Right lung (tissue), 10 donors: ENCODE measurements at places on chromosomes 16 and 17.

DNA sequence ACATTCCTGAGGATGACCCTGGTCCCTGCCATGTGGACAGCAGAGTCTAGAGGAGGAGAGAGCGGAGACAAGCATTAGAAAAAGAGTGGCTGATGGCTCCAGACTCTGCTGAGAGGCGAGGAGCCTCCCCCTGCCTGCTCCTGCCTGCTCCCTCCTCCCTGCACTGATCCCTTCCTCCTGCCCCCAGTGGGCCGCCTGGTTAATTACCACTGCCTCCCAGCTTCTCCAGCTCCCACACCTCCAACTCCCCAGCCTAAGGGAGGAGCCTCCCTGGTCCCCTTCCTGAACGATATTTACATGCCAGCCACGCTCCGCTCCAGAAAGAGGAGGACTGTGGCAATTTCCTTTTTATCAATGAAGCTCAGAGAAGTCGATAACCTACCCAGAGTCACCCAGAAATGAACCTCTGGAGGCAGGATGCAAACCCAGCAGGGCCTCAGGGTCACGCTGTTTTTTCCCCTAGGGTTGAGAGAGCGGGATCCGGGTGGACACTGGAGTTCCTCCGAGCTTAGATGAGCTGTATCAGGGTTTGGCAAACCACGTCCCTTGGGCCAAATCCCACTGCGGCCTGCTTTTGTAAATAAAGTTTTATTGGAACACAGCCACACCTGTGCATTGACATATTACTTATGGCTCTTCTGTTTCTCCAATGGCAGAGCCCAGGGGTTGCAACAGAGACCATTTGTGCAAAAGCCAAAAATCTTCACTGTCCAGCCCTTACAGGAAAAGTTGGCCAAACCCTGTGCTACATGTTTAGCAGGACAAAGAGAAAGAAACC is 27.1 kb upstream of the JPH3 start:
- DNase-seq, result no peak

- DNase-seq, result peak; percentile 69
Observed at GRCh38 chr16:54473226-54473993, 186.8 kb upstream of the IRX3 start.

DNA sequence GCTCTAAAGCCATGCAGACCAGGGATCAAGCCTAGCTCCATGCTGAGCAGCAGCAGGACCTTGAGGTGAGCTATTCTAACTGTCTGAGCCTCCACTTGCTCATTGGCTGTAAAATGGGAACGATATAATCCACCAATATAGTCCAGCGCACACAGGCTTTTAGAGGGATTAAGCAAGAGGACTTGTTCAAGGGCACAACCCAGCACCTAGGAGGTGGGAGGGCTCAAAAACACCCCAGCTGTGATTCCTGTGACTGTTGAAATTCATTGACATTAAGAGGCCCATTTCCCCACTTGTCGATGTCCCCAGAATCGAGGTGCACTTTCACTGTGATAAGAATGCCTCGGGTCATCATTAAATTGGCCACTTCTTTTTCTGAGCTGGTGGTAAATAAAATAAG is 4.1 kb downstream of the USH1G start:
- DNase-seq, result no peak

DNA sequence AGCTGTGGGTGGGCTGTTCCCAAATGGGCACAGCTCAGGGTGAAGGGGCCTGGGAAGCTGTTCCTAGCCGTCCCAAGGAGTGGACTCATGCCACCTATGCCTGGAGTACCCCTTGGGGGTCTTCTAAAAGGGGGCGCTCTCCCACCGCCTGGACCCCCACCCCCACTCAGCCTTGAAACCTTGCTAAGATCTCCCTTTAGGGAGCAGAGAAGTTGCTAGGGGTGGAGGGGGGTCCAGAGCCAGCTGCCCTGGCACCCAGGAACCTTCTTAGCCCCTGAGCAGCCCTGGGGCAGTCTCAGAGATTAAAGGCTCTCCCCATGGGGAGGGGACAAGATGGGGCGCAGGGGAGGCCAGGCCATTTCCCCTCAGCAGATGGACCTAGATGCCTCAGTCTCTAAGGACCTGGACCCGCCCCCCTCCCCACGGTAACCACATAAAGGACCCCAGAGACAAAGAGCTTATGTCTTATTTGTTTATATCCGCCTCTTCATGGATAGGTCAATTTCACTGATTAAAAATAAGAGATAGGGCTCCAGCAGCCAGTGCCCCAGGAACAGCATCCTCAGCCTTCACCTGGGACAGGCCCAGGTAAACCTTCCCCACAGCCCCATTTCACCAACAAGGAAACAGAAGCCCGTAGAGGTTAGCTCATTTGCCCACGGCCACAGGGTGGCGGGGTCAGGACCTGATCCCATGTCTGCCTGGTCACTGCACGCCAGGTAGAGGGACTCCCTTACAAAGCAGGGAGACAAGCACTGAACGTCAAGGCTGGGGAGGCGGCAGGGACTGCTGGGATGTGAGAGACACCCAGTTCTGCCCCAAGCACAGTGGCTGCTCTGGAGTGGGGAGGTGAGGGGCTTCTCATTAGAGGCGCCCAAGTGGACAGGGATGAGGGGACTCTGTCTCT is 3.4 kb downstream of the MTSS2 start:
- DNase-seq, result no peak

- DNase-seq, result no peak
Observed at GRCh38 chr16:82055728-82056549, 20.9 kb downstream of the HSD17B2 start.

GRCh38 chr16:16992975-16993765 is 477.6 kb downstream of the XYLT1 start:
- no peak for DNase-seq

- DNase-seq, result no peak
Observed at GRCh38 chr16:84505249-84506187, 1.1 kb upstream of the MEAK7 start.

DNA sequence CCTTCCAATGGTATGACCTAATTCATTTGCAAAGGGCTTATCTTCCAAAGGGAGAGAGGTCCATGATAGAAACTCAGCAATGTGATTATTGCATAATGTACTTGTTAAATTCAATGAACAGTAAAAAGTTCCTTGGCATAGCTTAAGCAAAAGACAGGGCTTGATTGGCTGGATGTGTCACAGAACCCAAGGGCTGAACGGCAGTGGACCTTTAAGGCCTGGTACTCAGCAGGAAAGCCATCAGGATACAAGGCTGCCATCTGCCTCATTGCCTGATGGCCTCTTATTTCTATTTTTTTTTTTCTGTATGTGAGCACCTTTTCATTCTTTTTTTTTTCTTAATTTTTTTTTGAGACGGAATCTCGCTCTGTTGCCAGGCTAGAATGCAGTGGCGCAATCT is 208.9 kb upstream of the WSCD1 start:
- no peak for DNase-seq

- no peak for DNase-seq
Observed at GRCh38 chr17:16354585-16354984, 1.3 kb upstream of the CENPV start.

GRCh38 chr16:22007159-22007508 is 777 bp upstream of the MOSMO start:
- DNase-seq, result no peak

DNA sequence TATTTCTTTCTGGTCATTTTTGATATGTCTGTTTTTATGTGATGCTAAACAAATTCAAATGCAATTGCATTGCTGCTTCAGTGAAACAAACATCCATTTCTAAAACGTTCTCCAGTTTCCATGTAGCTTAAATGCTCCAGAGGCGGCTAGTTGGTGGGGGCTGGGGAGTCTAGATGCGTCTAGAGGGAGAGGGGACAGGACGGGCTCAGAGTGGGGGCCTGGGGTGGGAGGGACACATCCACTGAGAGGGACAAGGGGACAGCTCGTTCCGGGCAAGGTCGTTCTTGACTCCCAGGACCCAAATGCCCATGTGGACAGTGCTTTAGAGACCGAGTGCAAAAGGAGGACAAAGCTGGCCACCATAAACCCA is 102.3 kb downstream of the FOXL1 start:
- no peak for DNase-seq

GRCh38 chr17:44260296-44260695 is 7.6 kb downstream of the SLC4A1 start:
- no peak for DNase-seq

DNA sequence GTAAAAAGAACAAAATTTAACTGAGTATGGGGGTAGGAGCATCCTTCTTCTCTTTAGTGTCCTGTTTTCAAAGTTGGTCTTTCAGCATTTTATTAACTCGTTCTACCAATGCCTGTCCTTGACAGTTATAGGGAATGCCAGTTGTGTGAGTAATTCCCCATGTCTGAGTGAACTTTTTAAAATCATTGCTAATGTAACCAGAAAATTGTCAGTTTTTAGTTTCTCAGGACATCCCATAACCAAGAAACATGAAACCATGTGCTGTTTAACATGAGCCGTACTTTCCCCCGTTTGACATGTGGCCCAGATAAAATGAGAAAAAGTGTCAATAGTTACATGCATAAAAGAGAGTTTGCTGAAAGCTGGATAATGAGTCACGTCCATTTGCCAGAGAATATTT is 71.4 kb upstream of the ARL4D start:
- no peak for DNase-seq

GRCh38 chr16:73599351-73599750 is 551.4 kb upstream of the ZFHX3 start:
- peak; percentile 61 for DNase-seq

- DNase-seq, result no peak
Observed at GRCh38 chr16:2992383-2993081, 12.3 kb upstream of the PKMYT1 start.

DNA sequence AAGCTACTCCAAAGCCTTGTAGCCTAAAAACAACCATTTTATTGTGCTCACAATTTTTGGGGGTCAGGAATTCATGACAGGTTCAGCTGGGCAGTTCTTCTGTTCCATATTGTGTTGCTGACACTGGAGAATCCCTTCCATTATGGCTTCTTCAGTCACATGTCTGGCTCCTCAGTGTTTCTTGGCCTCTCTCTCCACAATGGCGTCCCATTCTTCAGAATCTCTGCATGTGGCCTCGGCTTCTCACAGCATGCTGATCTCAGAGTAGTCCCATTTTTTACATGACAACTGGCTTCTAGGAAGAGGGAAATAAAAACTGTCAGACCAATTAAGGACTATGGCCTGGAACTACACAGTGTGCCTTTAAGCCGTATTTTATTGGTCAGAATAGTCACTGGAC is 49.7 kb downstream of the NF1 start:
- DNase-seq, result no peak

DNA sequence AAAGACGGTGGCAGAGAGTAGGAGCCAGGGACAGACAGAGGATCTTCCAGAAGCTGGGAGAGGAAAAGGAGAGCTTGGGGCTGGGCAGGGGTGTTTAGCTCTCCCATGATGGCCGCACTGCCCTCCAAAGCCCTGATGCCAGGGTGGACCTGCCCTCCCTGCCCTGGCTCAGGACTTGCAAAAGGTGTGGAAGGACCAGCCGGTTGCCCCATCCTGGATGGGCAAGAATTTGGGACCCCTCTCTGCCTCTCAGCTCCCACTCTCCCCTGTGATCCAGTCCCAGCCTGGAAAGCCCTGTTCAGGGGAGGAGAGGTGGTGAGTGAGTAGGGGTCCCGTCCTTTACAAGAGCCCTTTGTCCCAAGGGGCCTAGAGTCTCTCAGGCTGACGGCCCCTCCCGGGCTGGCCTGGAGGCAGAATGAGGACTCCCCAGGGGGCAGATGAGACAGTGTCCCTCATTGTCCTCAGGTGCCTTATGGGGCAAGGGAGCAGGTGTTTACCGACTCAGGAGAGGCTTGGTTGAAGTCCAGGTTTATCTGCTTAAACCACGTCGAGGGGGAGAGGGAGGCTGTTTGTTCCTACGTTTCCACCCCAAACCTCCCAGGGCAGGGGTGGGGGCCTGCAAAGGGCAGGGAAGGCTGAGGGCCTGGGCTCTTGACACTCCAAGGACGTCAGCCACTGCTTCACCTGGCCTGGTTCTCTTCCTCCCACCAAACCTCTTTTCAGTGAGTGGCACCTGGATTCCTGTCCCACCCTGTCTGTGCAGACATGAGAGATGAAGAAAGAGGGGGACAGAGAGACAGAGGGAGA is 19.3 kb upstream of the ITGA3 start:
- DNase-seq, result no peak

- peak; percentile 36 for DNase-seq
Observed at GRCh38 chr16:50303605-50304466, 37.5 kb downstream of the ADCY7 start.

GRCh38 chr16:70691223-70692129 is 5.6 kb upstream of the MTSS2 start:
- peak; percentile 83 for DNase-seq

- no peak for DNase-seq
Observed at GRCh38 chr17:53749178-53749577, 73.5 kb upstream of the KIF2B start.

DNA sequence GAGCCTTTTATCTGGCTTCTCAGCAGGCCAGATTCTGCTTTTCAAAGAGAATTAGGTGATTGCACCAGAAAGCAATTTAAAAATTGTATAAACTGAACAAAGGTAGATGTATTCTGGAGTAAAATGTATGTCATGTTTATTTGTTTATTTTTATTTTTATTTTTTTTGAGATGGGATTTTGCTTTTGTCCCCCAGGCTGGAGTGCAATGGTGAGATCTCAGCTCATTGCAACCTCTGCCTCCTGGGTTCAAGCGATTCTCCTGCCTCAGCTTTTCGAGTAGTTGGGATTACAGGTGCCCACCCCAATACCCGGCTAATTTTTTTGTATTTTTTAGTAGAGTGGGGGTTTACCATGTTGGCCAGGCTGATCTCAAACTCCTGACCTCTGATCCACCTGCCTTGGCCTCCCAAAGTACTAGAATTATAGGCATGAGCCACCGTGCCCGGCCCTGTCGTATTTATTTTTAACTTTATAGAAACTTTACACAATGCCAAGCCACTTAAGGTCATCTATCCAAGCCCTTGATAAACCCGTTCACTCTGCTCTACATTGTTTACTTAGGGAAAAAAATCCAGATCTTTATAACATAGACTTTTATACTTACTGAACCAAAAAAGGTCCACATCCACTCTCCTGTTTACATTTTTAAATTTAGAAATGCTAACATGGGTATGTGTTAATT is 22.7 kb upstream of the GOT2 start:
- DNase-seq, result no peak

GRCh38 chr16:78192734-78193488 is 93.5 kb downstream of the WWOX start:
- no peak for DNase-seq

- no peak for DNase-seq
Observed at GRCh38 chr17:861364-861763, 79.2 kb downstream of the MRM3 start.

DNA sequence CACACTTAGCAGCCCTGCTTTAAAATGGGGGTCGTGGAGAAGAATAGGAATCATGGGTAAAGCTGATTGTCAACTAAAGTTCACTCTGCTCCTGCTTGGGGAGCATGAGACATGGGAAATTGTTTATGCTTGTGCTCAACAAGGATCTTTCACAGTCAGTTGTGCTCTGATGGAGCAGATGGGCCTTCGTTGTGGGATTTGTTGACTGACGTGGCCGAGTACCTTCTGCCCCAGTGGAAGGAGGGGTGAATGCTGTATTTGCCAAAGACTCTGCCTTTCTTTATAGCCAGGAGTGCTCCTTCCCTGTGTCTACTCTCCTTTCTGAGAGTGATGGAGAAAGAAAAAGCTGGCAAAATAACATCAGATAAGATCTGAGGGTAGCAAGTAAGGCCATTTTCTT is 11.4 kb downstream of the ARSG start:
- no peak for DNase-seq

- no peak for DNase-seq
Observed at GRCh38 chr17:28145348-28145747, 102.9 kb downstream of the NLK start.

GRCh38 chr17:7431231-7431630 is 2.6 kb downstream of the SPEM3 start:
- DNase-seq, result no peak

- no peak for DNase-seq
Observed at GRCh38 chr17:28471531-28472342, 1.7 kb upstream of the SLC13A2 start.
